Aortic smooth muscle cell (primary cell): ENCODE measurements at places on chromosomes 11 and 22. TPM values are rescaled to one million over a fixed set of nuclear protein-coding genes. Genes with fewer than 3 reads are reported as not detected.

The GRM5 gene
- total RNA-seq, result under 0.01 and 0.06 TPM in 2 replicates

The CASP1 gene
- total RNA-seq, result 33.2 and 34.4 TPM in 2 replicates

The PARVG gene
- total RNA-seq, result 0.06 and 0.13 TPM in 2 replicates

The THRSP gene
- total RNA-seq, result not detected in 2 replicates

The MLC1 gene
- 2.1 and 2.2 TPM in 2 replicates for total RNA-seq

The PKNOX2 gene
- total RNA-seq, result 0.92 and 1.1 TPM in 2 replicates

The ZNF195 gene
- total RNA-seq, result 11.1 and 13.7 TPM in 2 replicates

The GRIK4 gene
- under 0.01 TPM in 1 of 2 replicates, not detected in the other for total RNA-seq

The ABCC8 gene
- total RNA-seq, result not detected in 2 replicates

The NOX4 gene
- total RNA-seq, result 0.56 and 0.79 TPM in 2 replicates

The OR2AT4 gene
- not detected in 2 replicates for total RNA-seq

The CABP4 gene
- 0.19 and 0.26 TPM in 2 replicates for total RNA-seq

The MPZL3 gene
- total RNA-seq, result 0.19 and 0.66 TPM in 2 replicates

The OR5AS1 gene
- total RNA-seq, result not detected in 2 replicates

The INS gene
- total RNA-seq, result not detected in 2 replicates

The PNPLA5 gene
- total RNA-seq, result not detected in 2 replicates

The TAGLN gene
- 2,419 and 2,690 TPM in 2 replicates for total RNA-seq

The KCNA4 gene
- not detected in 2 replicates for total RNA-seq

The LMNTD2 gene
- total RNA-seq, result 0.13 and 0.19 TPM in 2 replicates

The TMEM41B gene
- 64.3 and 75.4 TPM in 2 replicates for total RNA-seq

The MMP11 gene
- total RNA-seq, result 4.6 and 5.2 TPM in 2 replicates

The RFPL2 gene
- total RNA-seq, result not detected in 2 replicates

The ADORA2A gene
- total RNA-seq, result 2.2 and 2.4 TPM in 2 replicates

The TRIM48 gene
- not detected in 2 replicates for total RNA-seq
